Amniotic epithelial cell (primary cell): ENCODE measurements at places on chromosomes 6 and 20.

DNA sequence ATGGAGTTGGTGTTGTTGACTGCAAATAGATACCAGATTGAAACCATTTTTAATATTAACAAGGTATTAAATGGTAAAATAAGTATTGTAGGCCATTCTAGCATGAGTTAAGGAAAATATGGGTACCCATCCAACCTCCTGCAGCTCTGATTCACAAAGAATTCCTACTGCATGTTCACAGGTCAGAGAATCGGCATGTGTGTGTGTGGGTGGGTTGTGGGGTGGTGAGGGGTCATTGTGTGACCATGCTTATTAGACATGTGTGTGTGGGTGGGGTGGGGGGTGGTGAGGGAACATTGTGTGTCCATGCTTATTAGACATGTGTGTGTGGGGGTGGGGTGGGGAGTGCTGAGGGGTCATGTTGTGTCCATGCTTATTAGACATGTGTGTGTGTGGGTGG is 3.2 kb downstream of the IYD start:
- DNase-seq: no peak

DNA sequence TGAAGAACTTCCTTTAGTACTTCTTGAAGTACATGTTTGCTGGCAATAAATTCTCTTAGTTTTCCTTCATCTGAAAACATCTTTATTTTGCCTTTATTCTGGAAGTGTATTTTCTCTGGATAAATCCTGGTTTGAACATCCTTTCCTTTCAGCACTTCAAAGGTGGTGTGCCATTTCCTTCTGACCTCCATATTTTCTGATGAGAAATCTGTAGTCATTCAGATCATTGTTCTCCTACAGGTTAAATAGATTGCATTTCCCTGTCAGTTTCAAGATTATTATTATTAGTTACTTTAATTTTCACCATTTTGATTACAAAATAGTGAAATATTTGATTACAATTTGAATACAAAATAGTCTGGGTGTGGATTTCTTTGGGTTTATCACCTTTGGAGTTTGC is 134.5 kb downstream of the CDH26 start:
- DNase-seq: no peak

DNA sequence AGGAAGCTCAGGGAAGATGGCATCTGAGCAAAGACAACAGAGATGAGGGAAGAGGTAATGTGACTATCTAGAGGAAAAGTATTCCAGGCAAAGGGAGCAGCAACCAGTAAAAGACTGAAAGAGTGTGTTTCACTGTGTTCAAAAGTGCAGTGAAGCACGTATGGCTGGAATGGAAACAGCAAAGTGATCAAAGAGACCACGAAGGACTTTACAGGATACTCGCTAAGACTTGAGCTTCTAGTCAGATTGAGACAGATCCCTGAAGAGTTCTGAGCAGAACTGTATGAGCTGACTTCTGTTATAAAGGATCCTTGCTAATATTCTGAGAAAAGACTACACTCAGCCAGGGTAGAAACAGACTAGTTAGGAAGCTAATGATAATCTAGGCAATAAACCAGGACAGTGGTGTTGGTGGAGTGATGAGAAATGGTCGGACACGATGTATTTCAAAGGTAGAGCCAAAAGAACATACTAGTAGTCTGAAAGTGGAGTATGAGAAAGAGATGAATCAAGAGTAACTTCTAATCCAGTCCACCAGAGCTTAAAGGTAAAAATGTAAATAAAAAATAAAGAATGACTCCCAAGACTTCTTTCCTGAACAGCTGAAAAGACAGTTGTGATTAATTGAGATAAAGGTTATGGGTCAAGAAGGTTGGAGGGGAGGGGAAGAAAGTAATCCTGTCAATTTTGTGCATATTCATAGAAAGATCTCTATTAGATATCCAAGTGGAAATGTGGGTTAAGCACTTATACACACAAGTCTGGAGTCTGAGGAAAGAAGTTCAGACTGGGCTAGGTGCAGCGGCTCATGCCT is 14.2 kb downstream of the SEC63 start:
- no peak for DNase-seq

- DNase-seq: no peak
Measured at GRCh38 chr20:63265891-63266515, 6.6 kb upstream of the ARFGAP1 start.

- no peak for DNase-seq
Measured at GRCh38 chr20:7959484-7959883, 19.2 kb upstream of the HAO1 start.

DNA sequence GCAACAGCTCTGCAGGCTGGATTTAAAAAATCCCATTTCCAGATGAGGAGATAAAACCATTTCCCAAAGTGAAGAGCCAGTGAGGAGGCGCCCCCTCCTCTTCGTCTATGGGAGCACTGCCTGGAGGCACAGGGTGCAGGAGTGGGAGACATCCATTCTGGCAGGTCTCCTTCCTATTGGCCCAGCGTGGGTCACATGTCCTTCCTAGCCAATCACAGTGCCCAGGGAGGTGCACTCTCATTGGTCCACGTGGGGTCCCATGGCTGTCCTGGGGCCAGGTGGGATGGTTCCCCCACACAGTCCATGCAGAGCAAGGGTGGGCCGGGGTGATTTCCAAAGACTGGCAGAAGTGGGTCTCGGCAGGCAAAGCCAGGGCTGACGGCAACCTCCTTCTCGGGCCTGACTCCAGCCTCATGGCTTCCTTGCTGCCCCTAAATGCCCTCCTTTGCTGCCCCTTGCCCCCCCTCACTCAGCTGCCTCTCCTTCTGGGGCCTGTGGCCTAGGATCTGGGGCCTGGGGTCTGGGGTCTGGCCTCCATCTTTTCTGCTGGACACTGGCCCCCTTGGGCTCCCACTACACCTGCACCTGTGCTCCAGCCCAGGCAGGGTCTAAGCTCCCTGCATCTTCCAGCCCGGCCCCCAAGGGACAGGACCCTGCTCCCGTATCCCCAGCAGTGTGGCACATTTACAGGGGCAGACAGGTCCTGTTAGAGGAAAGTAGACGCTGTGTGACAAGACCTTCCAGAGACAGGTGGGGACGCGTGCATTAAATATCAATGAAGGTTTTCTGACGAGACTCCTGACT is 231.7 kb downstream of the TAF4 start:
- DNase-seq: no peak

- DNase-seq: no peak
Measured at GRCh38 chr6:8530785-8531435, 95.6 kb upstream of the SLC35B3 start.

DNA sequence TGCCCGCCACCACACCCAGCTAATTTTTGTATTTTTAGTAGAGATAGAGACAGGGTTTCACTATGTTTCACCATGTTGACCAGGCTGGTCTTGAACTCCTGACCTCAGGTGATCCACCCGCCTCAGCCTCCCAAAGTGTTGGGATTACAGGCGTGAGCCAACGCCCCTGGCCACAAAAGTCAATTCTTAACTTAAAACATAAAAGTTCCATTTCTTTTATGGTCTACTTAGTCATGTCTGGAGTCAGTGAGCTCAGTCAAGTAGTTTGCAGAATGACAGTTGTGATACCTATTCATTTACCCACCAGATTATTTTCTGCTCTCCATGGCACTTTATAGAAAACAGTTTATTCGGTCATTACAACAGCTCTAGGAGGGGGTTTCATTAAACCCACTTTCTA is 103.1 kb upstream of the ESR1 start:
- no peak for DNase-seq

DNA sequence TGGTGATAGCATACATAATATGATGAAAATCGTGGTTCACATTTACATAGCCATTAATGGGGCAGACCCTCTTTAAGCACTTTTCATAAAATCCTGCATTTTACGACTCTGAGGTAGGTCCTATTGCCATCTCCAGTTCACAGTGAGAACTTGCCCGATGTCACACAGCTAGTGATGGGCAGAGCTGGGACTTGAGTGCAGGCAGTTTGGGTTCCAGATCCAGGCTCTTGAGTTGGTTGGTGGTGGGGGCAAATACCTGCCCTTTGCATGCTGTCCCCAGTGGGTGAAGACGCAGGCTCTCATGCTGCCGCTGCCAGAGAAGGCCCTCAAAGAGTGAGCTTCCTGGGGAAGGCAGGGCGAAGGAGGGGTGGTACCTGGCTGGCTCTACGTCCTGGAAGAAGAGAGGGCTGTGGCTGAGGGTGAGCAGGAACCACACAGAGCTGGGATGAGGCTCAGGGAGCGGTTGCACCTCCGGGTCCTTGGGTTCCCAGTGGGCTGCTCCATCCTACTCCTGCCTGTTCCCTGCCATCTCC is 6.1 kb upstream of the BAK1 start:
- no peak for DNase-seq

DNA sequence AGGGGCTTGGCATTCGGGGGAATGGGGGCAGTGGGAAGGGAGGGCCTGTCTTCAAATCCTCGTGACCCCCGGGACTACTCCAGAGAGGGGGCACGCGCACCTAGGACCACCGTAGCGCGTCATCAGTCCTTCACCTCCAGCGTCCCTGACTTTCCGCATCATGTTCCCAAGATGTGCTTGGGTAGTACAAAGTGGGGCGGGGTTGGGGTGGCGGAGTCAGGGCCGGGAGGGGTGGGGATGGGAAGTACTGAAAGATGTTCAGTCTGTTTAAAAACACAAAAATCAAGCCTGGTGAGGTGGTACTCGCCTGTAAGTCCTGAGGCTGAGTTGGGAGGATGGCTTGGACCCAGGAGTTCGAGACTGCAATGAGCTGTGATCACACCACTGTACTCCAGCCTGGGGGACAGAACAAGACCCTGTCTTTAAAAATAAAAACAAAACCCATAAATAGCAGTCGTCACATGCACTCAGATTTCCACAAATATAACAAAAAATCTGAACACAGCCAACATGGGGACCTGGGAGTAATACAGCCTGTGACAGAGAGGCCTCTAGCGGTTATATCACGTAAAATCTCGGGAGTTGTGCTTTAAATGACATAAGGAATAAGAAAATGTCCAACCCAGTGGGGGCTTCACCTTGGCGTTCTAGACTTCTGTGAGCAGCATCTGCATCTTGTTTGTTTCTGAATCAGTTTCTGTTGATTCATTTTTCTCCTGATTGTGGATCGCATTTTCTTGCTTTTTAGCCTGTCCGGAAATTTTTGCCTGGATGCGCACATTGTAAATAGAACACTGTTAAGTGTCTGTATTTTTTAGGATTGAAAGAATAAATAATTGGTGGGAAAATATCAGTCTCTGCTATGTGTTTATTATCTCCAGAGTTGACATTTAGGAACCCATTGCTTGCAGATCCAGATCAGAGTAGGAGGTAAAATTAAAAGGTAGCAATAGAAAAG is 698 bp upstream of the LRP11 start:
- DNase-seq: peak; percentile 69

DNA sequence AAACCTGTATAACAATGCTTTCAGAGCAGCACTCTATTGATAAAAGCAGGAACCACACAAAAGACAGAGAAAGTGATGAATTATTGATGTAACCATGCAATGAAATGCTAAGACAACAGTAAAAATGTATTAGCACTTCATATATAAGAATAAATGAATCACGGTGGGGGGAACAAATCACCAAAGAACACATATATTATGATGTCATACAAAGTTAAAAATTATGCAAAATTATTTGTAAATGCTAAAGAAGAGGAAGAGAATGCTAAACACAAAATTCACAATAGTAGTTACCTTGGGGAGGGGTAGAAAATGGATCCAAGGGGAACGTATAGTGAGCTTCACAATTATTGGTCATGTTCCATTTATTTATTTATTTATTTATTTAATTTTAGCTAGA is 133.9 kb downstream of the KIF13A start:
- no peak for DNase-seq

DNA sequence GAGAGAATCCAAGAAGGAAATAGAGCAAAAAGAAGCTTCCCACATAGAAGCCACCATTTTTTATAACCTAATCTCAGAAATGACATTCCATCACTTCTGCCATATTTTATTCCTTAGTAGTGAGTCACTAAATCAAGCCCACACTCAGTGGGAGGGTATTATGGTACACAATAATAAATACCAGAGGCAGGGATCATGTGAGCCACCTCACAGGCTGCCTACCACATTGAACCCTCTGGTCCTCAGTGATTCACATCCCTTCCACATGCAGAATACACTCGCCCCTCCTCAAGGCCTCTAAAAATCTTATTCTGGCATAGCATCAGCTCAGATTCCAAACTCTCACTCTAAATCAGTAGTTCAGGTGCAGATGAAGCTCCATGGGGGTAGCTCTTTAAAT is 49.4 kb downstream of the TMC2 start:
- peak; percentile 58 for DNase-seq

DNA sequence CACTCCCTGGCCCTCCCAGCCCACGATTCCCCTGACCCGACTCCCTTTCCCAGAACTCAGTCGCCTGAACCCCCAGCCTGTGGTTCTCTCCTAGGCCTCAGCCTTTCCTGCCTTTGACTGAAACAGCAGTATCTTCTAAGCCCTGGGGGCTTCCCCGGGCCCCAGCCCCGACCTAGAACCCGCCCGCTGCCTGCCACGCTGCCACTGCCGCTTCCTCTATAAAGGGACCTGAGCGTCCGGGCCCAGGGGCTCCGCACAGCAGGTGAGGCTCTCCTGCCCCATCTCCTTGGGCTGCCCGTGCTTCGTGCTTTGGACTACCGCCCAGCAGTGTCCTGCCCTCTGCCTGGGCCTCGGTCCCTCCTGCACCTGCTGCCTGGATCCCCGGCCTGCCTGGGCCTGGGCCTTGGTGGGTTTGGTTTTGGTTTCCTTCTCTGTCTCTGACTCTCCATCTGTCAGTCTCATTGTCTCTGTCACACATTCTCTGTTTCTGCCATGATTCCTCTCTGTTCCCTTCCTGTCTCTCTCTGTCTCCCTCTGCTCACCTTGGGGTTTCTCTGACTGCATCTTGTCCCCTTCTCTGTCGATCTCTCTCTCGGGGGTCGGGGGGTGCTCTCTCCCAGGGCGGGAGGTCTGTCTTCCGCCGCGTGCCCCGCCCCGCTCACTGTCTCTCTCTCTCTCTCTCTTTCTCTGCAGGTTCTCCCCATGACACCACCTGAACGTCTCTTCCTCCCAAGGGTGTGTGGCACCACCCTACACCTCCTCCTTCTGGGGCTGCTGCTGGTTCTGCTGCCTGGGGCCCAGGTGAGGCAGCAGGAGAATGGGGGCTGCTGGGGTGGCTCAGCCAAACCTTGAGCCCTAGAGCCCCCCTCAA is at the start of gene LTA:
Gene LTA, plus strand, starts transcription at position 249 of the 871 bp plus-strand sequence. Its CDS starts 454 bp downstream, at position 703.
- no peak for DNase-seq

GRCh38 chr20:55014766-55015165 is 539.4 kb downstream of the DOK5 start:
- DNase-seq: no peak

GRCh38 chr6:134464690-134465411 is 146.9 kb upstream of the SGK1 start:
- peak; percentile 69 for DNase-seq

GRCh38 chr6:119390247-119390793 is 40.8 kb upstream of the MAN1A1 start:
- DNase-seq: peak; percentile 27

GRCh38 chr20:47792021-47792618 is 6.8 kb upstream of the SULF2 start:
- peak; percentile 98 for DNase-seq

DNA sequence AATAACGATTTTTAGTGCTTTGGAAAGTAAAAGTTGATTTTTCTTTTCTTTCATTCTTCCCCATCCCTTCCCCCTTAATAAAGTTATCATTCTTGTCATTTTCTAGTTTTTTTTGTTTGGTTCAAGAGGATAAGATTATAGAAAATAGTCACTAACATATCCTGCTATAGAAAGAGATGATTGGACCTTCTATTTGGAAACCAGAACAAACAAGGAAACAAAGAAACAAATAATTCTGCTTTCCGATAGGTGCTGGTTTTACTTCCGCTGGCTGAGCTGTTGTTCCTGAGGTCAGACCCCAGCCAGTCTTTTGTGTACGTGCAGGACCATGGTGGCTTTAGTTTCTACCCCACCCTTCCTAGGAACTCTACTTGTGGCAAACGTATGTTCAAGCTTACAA is at the start of gene CDH26:
Gene CDH26, plus strand, starts transcription at position 301 of the 400 bp plus-strand sequence. CDS start 304 bp downstream, outside the sequence.
- DNase-seq: no peak

GRCh38 chr6:2155206-2155605 is 90.2 kb downstream of the GMDS start:
- no peak for DNase-seq

GRCh38 chr20:11958855-11959254 is 41.2 kb downstream of the BTBD3 start:
- peak; percentile 31 for DNase-seq
